Osteoblast (primary cell): ENCODE measurements at places on chromosomes 6 and 20. TPM values are rescaled to one million over a fixed set of nuclear protein-coding genes. Genes with fewer than 3 reads are reported as not detected.

DNA sequence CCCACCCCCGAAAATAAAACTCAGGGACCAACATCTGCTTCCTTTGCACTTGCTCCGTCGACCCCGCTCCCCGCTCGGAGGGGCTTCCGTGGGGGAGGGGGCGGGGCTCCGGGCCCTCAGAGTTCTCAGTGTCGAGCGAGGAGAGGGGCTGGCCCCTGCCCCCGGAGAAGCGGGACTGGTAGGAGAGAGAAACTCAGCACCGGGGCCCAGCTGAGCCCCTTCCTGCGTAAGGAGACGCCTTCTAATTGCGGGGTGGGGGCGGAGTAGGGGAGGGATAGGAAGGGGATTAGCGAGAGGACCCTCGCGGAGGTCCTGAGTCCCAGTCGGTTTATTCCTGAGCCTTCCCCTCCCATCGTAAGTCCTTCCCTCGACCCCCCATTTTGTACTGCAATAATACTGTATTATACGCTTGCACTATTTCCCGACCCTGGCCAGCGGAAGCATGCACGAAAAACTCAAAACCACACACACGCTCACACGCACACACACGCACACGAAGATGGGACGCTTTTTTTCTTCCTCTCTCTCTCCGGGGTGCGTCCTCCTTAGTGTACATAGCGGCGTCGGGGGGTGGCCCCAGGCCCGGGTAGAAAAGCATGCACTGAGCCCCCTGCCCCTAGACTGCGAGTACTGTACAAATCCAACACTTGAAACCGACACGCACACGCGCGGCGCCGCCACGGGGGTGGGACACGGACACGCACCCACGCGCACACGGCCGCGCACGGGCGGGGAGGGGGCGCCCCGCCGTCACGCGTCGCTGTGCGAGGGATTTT lies 22.1 kb upstream of the SLC22A7 start:
- no peak overlapping the region for H3K27ac ChIP-seq
- DNase-seq = peak; percentile 83
- H3K4me1 ChIP-seq = peaks cover 17% of the 10 kb centered on the region
- H3K4me3 ChIP-seq = no peak overlapping the region

- H3K4me3 ChIP-seq = no peak overlapping the region
- H3K27ac ChIP-seq = no peak overlapping the region
- no peaks in the 10 kb centered on the region for H3K27me3 ChIP-seq
- no peaks in the 10 kb centered on the region for H3K4me1 ChIP-seq
- no peak for DNase-seq
- no peaks in the 10 kb centered on the region for H3K36me3 ChIP-seq
These were observed 75.8 kb downstream of the ADGRB3 start for GRCh38 chr6:68710916-68711315.

DNA sequence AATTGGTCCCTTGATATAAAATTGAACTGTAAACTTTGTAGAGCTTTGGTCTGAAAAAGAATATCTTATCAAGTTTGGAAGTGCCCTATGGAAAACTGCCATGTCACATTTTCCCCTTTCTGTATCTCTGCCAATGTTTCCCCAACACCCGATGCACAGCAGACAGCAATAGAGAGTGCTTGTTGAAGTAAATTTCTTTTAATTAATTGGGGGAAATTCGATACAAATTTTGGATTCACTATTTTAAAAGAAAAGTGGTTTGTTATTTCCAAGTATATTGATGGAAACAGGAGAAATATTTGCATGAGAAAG lies 208.1 kb downstream of the OGFRL1 start:
- peak overlapping the region; percentile 77 for H3K27ac ChIP-seq
- H3K27me3 ChIP-seq = no peaks in the 10 kb centered on the region
- DNase-seq = no peak
- H3K4me3 ChIP-seq = peak overlapping the region; percentile 65
- peaks cover 16% of the 10 kb centered on the region for H3K4me1 ChIP-seq
- H3K36me3 ChIP-seq = no peaks in the 10 kb centered on the region

SLC26A8 gene
- total RNA-seq = under 0.01 TPM in 1 of 2 replicates, not detected in the other

BPIFB4 gene
- not detected in 2 replicates for total RNA-seq

DSP gene
- 84.0 and 119 TPM in 2 replicates for total RNA-seq

BTN1A1 gene
- total RNA-seq = under 0.01 TPM in 2 replicates

CUTA gene
- 89.3 and 122 TPM in 2 replicates for total RNA-seq

C4A gene
- 7.2 and 8.3 TPM in 2 replicates for total RNA-seq

PRSS35 gene
- 1.1 and 1.5 TPM in 2 replicates for total RNA-seq

GRCh38 chr6:113010196-113010989 lies 663.3 kb downstream of the RFPL4B start:
- peaks cover 47% of the 10 kb centered on the region for H3K4me1 ChIP-seq
- H3K36me3 ChIP-seq = no peaks in the 10 kb centered on the region
- peak overlapping the region; percentile 66 for H3K27ac ChIP-seq
- H3K27me3 ChIP-seq = no peaks in the 10 kb centered on the region
- no peak for DNase-seq

DNA sequence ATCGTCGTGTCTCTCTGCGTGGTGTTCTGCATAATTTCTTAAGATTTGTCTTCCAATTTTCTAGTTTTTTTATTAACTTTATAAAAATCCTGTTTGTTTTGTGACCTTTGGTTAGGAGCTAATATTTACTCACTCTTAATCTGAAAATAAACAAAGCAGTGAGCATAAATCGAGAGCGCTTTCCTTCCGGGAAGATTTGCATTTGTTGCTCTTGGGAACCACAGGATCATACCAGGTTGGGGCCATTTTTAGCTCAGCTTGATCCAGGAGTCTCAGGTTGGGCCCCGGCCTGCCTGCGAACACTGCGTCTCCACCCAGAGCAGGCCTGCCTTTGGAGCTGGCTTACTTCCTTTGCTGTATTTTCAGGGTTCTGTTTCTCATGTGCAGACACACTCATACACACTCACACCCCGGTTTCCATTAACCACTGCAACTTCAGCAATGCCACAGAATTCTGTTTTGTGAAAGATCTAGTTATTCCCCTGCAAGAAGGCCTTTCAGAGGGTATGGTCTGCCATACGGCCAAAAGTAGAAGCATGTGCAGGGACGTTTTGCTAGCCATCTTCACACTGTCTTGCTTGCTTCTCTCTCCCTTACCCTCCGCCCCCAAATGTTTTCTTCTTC lies 17.3 kb downstream of the BPHL start:
- H3K36me3 ChIP-seq = peaks cover 12% of the 10 kb centered on the region
- no peak overlapping the region for H3K27ac ChIP-seq
- no peak overlapping the region for H3K4me3 ChIP-seq
- H3K27me3 ChIP-seq = no peaks in the 10 kb centered on the region
- peaks cover 16% of the 10 kb centered on the region for H3K4me1 ChIP-seq

DNA sequence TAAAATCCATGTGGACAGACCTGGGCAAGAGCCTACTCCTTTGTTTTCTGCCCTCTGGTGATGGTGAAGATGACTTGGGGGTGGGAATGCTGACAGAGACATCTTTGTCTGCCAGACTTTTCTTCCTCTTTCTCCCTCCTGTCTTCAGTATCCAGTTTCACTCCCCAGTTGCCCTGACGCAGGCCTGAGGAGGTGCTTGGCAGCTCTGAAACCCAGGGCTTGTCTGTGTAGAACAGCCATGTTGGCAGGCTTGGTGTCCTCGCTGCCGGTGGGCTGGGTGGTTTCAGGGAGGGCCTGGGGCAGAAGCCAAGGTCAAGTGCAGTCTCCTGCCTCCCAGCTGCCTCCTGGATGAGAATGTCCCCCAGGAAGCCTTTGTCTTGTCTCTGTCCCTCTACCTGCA lies 22.5 kb downstream of the CCDC167 start:
- no peaks in the 10 kb centered on the region for H3K27me3 ChIP-seq
- no peak overlapping the region for H3K4me3 ChIP-seq
- DNase-seq = no peak
- H3K4me1 ChIP-seq = no peaks in the 10 kb centered on the region

GRCh38 chr20:48186447-48186846 lies 401.2 kb upstream of the SULF2 start:
- H3K4me3 ChIP-seq = no peak overlapping the region
- H3K36me3 ChIP-seq = no peaks in the 10 kb centered on the region
- H3K27ac ChIP-seq = no peak overlapping the region

GRCh38 chr6:154537511-154538325 lies 27.2 kb upstream of the CNKSR3 start:
- no peaks in the 10 kb centered on the region for H3K27me3 ChIP-seq
- no peaks in the 10 kb centered on the region for H3K4me1 ChIP-seq
- no peak overlapping the region for H3K27ac ChIP-seq
- no peaks in the 10 kb centered on the region for H3K36me3 ChIP-seq
- no peak overlapping the region for H3K4me3 ChIP-seq
- DNase-seq = no peak

CLDN20 gene
- total RNA-seq = not detected in 2 replicates

DNA sequence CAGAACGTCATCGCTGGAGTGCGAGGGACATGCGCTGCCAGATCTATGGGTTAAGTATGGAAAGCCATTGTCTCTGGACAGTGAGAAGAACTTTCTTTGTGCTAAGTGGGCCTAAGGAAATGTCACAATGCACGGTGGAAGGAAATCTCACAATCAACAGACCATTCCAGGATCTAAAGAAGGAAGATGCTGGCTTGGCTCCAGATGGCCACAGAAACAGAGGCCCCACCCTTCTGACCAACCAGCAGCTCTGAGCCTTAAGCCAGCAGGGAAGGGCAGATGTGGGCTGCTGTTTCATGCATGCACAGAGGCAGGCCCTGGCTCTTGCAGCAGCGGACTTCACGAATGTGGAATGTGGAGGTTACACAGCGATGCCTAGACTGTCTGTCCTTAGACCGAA lies 156.3 kb downstream of the SOBP start:
- peaks cover 4% of the 10 kb centered on the region for H3K4me1 ChIP-seq
- H3K27me3 ChIP-seq = peaks cover 2% of the 10 kb centered on the region
- H3K27ac ChIP-seq = no peak overlapping the region
- H3K4me3 ChIP-seq = no peak overlapping the region

CRISP2 gene
- total RNA-seq = not detected in 2 replicates

DNA sequence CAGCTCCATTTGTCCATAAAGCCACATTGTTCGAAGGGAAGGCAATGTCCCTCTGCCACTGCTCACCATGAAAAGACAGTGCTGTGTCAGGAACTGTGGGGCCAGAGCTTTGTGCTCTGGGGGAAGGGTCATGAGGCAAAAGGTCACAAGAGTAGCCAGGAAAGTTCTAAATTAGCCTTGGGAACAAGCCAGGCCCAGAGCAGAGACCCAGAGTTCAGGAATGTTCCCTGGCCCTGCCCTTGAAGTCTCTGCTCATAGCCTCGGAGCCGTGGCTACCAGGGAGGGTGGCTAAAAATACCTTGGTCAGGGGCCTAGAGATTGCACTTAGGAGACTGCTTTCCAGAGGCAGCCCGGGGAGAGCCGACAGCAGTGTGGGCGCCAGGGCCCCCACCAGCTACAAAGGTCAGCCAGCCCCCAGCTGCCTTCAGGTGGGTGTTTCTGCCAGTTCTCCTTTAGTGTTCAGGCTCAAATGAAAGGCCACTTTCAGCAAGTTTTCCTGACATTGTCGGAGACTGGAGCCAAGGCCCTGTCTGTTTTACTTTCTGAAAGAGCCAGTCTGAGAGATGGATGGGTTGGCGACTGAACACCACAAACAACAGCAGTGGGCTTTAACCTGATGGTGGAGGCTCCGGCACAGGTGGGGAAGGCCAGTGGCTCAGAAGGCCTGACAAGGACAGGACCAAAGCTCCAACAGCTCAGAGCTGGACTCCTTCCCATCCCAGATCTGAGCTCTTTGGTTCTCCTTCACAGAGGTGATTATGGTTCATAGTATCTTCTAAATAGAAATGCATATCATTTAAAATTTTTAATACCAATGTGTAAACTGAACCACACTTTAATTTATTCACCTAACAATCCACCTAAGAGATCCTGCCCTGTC lies 76.2 kb downstream of the CDH26 start:
- no peaks in the 10 kb centered on the region for H3K4me1 ChIP-seq
- H3K36me3 ChIP-seq = no peaks in the 10 kb centered on the region
- no peak overlapping the region for H3K27ac ChIP-seq
- H3K4me3 ChIP-seq = no peak overlapping the region
- H3K27me3 ChIP-seq = no peaks in the 10 kb centered on the region
- no peak for DNase-seq

- H3K27ac ChIP-seq = no peak overlapping the region
- no peaks in the 10 kb centered on the region for H3K4me1 ChIP-seq
- no peaks in the 10 kb centered on the region for H3K36me3 ChIP-seq
- no peak overlapping the region for H3K4me3 ChIP-seq
- no peak for DNase-seq
These were observed 91.9 kb upstream of the EYA2 start for GRCh38 chr20:46802722-46803121.
